ENCODE measurements at places on chromosomes 4 and X. TPM values are rescaled to one million over a fixed set of nuclear protein-coding genes. Genes with fewer than 3 reads are reported as not detected.

RIBC1 gene
- 0.69 TPM for total RNA-seq

UGT2B17 gene
- total RNA-seq, result not detected

GIMD1 gene
- total RNA-seq, result not detected

WAS gene
- 0.67 TPM for total RNA-seq

UGT2B7 gene
- total RNA-seq, result not detected

BRS3 gene
- total RNA-seq, result not detected

NAP1L2 gene
- total RNA-seq, result 12.2 TPM

PCDH19 gene
- 2.4 TPM for total RNA-seq

CCNB3 gene
- 0.10 TPM for total RNA-seq

Data from H7 (cell line).